HS-27A (cell line): ENCODE measurements at places on chromosomes 7 and 10.

- no peak for DNase-seq
Measured at GRCh38 chr7:94510582-94511496, 1.2 kb downstream of the CASD1 start.

- DNase-seq: no peak
Measured at GRCh38 chr7:83415840-83416239, 233.1 kb downstream of the SEMA3E start.

- DNase-seq: no peak
Measured at GRCh38 chr10:123143162-123143824, 4.6 kb upstream of the HMX2 start.

DNA sequence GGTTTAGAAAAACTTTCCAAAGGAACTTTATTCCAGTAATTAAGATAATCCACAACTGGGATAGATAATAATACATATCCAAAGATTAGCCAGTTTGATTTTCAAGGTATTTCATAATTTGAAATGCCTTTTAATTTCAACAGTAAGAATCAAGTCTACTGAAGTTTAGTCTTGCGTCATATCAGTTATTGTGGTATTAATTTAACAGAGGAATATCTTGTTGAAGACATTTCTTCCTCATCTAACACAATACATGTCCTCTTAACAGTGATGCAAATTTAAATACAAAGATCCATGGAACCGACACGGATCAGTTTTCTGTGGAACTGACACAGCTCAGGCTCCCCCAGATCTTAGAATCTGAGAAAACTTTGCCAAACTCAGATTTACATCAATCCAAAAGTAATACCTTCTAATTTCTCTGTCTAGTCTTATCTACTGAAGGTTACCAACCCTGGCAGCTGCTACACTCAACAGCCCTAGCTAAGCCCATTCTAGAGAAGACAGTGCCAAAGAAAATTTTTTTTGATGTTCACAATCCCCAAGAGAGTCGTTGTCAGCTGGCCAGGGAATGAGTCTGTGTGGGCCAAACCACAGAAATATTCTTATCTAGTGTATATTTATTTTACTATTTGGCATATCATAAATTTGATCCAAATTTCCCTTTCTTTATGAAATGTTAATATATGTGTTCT is 365.2 kb upstream of the MEOX2 start:
- DNase-seq: peak; percentile 34

GRCh38 chr7:16187131-16187530 is 234.2 kb downstream of the CRPPA start:
- DNase-seq: no peak

DNA sequence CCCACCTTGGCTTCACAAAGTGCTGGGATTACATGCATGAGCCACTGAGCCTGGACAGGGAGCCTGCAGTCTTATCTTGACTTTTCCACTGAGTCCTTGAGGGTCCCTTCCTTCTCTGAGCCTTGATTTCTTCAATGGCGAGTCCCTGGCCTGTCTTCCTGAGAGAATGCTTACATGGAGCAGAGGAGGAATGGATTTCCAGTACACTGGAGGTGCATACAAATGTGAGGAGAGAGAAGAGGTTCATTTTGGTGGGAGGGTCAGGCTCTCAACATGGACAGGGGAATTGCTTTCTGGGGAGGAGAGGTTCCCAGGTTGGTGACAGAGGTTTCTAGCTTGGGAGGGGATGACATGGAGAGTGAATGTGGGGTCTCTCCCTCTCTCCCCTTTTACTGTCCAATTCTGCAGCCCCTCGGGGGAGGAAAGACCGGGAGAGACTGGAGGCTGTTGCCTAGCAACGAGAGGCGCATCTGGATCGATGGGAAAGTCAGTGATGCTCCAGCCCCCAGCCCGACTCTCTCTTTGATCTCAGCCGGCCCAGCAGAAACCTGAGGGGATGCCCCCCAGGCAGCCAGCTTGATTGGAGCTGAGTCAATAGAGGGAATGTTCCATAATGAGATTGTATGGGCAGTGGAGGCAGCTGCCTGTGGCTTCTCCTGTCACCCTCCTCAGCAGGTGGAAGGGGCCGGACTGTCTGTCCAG is 14.8 kb downstream of the SRRM3 start:
- DNase-seq: no peak
